Fibroblast of gingiva (primary cell): ENCODE measurements at places on chromosomes 2 and 18.

GRCh38 chr18:79056827-79057367 lies 12.3 kb upstream of the ATP9B start:
- DNase-seq: no peak

GRCh38 chr18:53946594-53946993 lies 277.9 kb downstream of the MBD2 start:
- DNase-seq: no peak

- DNase-seq: peak; percentile 22
Measured at GRCh38 chr2:96265349-96265839, 403 bp downstream of the TMEM127 start.

- no peak for DNase-seq
Measured at GRCh38 chr2:231688719-231689118, 19.6 kb upstream of the PTMA start.

GRCh38 chr18:62102221-62102620 lies 84.6 kb downstream of the PIGN start:
- no peak for DNase-seq

GRCh38 chr2:34266908-34267697 lies 668.0 kb upstream of the FAM98A start:
- no peak for DNase-seq

GRCh38 chr2:213011505-213011904 lies 139.9 kb downstream of the IKZF2 start:
- no peak for DNase-seq

DNA sequence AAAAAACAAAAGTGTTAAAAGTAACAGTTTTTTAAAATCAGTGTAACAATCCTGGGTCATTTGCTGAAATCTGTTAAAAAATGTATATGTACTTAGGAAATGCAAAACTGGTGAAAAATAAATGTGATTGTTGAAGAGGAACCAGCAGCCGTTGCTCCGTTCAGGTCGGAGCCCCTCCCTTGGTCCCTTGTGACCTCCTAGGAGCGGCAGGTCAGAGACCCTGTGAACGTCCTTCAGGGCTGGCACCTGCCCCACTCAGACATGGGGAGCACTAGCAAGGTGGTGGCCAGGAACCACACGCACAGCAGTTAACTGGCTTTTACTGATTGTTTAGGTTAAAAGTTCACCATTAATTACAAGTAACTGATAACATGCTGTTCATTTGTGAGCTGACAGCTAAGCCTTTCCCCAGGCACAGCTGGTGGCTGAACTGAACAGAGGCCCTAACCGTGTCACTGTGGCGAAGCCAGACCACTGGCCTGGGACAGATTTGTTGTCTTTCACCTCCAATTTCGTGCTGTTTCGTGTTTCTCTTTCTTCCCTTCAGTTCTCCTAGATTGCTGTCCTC lies 159.2 kb upstream of the ALKAL2 start:
- DNase-seq: no peak
